ENCODE measurements at places on chromosomes 6 and 20.

- DNase-seq: no peak
These were observed 148.3 kb downstream of the HS3ST5 start for GRCh38 chr6:114194362-114195026.

DNA sequence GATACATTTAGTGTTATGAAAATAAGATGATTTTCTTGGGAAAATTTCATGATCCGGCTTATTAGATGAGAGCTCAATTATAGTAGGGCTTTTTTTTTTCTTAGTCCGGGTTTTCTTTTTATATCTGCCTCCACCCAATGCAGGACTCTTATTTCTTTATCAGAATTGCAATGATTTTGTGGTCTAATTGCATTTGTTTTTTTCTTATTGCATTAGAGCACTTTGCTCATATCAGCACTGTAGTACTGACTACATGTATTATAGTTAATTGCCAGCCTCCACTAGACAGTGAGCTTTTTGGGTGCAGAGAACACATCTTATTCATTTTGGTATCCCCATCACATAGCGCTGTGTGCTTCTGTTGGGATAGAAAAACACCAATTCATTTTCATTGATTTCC is 50.0 kb downstream of the FBXO5 start:
- DNase-seq: no peak

- DNase-seq: no peak
These were observed 295.9 kb downstream of the PACRG start for GRCh38 chr6:163023700-163024099.

- no peak for DNase-seq
These were observed 195.4 kb downstream of the ANKRD60 start for GRCh38 chr20:58033026-58033536.

GRCh38 chr6:116118608-116119007 is 7.3 kb downstream of the COL10A1 start:
- DNase-seq: no peak

- peak; percentile 47 for DNase-seq
These were observed 18.0 kb upstream of the DEFB129 start for GRCh38 chr20:208942-209566.

- DNase-seq: no peak
These were observed 191.3 kb upstream of the ARG1 start for GRCh38 chr6:131381709-131382093.

Measured in NCI-H1930 (cell line).